ENCODE measurements at places on chromosomes 12 and 14.

- no peak for DNase-seq
These were observed 1300.5 kb upstream of the TMEM132C start for GRCh38 chr12:126966498-126966897.

- no peak for DNase-seq
These were observed 22.6 kb upstream of the PKP2 start for GRCh38 chr12:32918890-32919801.

DNA sequence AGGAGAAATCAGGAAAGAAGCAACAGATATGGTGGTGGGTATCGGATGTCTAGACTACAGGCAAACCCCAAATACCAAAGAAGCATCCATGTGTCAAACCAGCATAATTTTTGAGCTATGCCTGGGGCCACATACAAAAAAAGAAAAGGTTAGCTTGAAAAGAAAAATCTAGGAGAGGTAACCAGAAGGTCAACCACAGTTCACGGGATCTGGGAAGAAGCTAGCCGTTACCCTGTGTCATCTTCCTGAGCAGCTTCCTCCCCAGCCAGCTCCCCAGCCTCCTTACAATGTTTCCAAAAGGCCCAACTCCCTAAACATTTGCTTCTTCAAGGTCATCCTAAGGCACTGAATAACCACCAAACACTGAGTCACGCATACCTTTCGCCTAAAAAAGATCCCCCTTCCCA lies 3.1 kb downstream of the SINHCAF start:
- DNase-seq, result no peak

DNA sequence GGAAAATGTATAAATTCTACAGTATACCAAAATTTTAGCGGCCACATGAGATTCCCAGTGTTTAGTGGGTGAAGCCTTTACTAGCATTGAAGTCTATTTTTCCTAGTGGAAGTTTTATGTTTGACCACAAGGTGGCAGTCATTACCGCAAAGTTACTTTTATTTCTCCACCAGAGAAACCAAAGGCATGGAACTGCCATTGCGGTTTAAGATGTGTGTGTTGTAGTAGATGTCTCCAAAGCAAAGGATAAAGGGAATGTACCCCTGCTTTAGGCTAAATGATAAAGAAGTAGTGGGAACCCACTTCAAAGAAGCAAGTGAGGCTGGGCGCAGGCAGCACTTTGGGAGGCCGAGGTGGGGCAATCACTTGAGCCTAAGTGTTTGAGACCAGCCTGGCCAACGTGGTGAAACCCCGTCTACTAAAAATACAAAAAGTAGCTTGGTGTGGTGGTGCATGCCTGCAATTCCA lies 140.5 kb downstream of the PRKCH start:
- peak; percentile 77 for DNase-seq

DNA sequence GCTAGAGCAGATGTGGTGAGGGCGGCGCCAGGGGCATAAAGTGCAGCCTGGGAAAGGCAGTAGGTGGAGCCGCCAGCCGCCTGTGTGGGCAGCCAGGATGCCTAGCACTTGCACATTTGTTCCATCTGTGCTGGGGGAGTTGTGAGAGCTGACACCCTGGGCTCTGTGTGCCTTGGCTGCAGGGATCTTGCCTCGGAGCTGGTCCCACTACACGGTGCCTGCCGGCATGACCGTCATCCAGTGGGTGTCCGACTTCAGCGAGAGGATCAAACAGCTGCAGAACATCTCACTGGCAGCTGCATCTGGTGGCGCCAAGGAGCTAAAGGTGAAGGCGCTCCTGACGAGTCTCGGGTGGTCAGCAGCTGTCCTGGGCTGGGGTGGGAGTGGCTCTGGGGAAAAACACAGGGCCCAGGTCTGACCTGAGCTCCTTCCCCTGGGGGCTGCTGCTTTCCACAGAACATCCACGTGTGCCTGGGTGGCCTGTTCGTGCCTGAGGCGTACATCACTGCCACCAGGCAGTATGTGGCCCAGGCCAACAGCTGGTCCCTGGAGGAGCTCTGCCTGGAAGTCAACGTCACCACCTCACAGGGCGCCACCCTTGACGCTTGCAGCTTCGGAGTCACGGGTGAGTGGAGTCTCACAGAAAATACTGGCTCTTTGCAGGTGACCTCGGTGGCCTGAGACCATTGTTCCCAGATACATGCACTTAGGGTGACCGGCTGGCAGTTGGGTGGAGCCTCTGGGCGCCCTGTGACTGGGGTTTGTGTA lies 37.4 kb downstream of the HSP90AA1 start:
- DNase-seq, result no peak

DNA sequence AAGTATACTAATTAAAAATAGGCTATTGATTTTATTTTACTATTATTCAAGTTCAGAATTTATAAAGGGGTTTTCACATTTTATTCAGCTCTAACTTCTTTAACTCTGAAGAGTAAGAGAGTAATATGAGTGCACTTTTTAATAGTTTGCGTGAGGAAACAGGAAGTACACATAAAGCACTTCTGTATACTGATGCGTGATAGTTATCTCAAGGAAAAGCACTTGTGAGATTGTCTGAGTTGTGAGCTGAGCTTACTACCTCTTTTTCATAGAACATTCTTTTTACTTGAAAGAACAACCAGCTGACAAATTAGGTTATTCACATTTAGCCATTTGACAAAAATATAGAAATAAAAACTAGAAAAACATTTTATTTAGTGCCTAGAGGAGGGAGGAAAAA lies 1.9 kb downstream of the RAD51AP1 start:
- no peak for DNase-seq

- no peak for DNase-seq
These were observed 2.5 kb downstream of the SSPN start for GRCh38 chr12:26197832-26198231.

DNA sequence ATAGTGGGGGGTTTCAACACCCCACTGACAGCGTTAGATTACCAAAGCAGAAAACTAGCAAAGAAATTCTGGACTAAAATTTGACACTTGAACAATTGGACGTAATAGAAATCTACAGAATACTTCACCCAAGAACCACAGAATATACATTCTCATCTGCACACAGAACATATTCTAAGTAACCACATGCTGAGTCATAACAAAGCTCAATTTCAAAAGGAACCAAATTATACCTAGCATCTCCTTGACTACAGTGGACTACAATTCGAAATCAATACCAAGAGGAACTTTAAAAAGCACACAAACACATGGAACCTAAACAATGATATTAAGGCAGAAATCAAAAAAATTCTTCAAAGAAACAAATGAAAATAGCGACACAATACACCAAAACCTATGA lies 871.6 kb upstream of the MDGA2 start:
- no peak for DNase-seq

GRCh38 chr14:56099081-56099797 lies 19.0 kb upstream of the PELI2 start:
- DNase-seq, result no peak

DNA sequence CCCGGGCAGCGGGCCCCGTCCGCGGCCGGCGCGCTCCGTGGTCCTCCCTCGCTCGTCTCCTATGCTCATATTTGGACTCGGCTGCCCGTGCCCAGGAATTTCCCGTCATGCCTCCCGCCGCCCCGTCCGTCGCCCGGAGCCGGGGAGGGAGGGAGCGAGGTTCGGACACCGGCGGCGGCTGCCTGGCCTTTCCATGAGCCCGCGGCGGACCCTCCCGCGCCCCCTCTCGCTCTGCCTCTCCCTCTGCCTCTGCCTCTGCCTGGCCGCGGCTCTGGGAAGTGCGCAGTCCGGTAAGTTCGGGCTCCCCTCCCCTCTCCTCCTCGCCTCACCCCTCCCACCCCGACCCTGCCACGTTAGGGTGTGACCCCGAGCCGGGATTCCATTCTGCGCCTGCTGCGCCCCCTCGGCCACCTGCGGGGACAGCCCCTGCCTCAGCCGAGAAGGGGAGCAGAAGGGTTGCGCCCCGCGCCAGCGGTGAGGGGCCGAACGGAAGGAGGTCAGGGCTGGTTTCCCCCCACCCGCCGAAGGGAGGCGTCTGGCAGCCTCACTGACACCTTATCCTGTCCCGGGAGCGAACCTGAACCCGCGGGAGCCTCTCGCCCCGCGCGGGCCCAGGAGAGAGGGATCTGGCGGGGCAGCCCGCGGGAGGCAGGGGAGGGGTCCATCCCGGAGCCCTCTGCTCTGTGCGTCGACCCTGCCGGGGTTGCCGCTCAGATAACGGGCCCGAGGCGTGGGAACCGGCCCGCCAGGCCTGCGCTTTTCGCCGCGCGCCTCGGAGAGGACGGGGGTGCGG lies at the start of gene MSRB3:
Gene MSRB3 (plus strand): TSS at position 108 of the 793 bp plus-strand sequence. CDS start 29,897 bp downstream, outside the sequence.
- peak; percentile 40 for DNase-seq

DNA sequence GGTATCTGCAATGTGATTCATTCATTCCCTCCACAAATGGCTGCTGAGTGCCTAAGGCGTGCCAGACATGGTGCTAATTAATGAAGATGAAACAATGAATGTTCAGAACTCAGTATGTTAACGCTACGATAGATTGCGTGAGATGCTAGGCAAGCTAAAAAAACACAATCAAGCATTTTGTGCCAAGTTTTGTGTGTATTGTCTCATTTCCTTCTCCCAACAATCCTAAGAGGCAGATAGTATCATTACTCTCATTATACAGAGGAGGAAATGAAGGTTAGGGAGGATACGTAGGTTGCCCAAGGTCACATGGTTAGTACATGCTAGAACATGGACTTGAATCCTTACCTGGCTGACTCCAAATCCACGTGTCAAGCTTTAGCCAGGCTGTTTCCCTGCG lies 264.4 kb downstream of the EFCAB11 start:
- no peak for DNase-seq
